ENCODE measurements at places on chromosomes 11 and 22.
A peak's percentile ranks its signal among the peaks of the same experiment; 100 is the strongest.

GRCh38 chr11:122882857-122883645, 492 bp downstream of the JHY start:
- DNase-seq: peak; percentile 56

DNA sequence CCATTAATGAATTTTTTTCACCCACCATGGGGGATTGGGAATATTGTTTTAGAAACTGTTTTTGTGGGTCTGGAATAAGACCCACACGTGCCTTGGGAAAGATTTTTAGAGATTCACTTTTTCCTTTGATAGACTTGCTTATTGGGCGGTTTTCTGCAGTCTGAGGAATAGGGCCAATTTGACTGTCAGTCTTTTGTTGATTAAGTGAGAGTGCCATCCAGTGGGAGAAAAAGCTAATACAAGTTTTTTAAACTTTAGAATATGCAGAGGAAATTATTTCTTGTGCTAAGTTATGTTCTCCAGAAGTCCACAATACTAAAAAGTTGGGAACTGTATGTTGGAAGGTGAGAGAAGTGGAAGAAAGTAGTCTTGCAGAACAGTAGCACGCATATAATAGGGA, 56.1 kb downstream of the PRMT3 start:
- no peak for DNase-seq

DNA sequence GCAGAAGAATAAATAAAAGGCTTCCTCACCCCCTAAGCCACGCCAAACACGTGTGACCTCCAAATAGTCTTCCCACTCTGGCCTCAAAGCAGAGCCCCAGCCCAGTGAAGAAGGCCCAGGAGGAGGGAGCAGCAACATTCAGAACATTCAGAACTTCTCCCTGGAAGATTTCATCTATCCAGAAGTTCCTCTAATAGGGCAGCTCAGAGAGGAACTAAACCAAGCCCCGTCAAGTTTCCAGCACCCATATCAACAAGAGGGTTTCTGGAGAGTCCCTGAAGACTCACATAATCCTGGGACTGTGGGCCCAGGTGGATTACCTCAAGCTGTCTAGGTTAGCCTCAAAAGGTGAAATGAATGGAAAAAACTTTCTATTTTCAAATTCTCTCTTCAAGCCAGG, 39.4 kb downstream of the PC start:
- no peak for DNase-seq

DNA sequence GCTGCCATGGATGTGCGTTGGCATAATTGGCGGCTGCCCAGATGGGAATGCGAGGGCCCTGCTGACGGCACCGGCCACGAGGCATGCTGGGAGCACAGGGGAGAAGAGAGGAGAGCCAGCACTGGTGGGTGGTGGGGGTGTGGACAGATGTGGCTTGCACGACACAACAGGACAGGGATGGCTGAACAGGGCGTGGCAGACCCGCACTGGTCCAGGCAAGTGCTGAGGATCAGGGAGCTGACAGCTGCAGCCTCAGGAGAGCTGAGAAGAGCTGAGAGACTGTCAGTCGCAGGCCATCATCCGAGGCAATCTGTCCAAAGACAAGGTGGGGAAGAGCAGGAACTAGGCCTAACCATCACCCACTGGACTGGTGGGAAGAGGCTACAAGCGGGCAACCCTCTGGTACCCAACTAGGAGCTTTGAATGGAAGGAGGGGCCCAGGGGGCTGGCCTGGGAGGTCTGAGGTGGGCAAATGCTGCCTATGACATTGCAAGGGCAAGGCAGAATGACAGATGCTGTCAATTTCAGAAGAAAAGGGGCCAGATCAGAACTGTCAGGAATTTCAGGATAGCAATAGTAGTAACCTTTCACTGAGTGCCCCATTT, 2.4 kb downstream of the GNB1L start:
- DNase-seq: no peak

Measured in T47D (cell line).